Activated naive CD4-positive, alpha-beta T cell treated with Interleukin-2 at 50 U/mL for 16 hours (primary cell): ENCODE measurements at places on chromosomes 12 and 14.

DNA sequence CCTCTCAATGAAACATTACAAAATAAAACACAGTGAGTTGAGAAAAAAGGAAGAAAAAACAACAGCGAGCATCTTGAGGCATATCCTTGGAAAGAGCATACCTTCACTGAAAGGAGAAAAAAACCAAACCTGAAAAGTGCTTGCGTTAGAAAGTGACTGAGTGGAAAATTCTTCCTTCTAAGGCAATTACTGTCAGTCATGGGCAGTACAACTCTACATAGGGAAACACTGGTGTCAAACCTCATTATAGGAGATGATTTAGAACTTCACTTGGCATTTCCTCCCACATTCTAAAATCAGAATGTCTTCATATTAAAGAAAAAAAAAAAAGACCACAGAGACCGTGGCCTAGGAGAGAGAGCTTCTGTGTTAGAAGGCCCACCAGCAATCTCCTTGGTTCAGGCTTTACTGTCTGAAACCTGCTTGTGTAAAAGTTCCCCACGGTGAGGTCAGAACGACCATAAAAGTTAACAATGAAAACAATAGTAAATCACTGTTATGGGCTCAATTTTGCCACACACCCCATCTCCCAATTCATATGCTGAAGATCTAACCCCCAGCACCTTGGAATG lies 91.1 kb upstream of the CRY1 start:
- no peak for DNase-seq

GRCh38 chr14:88321692-88322503 lies 1.2 kb downstream of the KCNK10 start:
- no peak for DNase-seq

DNA sequence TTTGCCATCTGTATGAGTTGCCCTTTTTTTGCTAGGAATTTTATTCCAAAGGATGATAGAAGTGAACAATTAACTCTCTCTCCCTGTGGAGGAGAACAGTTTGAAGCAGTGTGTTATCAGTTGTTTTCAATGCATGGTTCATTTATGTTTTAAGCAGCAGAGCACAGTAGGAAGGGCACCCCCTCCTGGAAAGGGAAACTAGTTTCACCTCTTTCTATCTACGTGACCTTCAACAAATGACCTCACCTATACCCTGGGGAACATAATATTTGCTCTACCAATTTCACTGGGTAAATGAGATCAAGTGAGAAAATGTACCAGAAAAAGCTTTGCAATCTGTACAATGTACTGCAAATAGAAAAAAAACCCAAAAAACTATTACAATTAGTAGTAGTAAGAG lies 5.4 kb upstream of the DCP1B start:
- no peak for DNase-seq

DNA sequence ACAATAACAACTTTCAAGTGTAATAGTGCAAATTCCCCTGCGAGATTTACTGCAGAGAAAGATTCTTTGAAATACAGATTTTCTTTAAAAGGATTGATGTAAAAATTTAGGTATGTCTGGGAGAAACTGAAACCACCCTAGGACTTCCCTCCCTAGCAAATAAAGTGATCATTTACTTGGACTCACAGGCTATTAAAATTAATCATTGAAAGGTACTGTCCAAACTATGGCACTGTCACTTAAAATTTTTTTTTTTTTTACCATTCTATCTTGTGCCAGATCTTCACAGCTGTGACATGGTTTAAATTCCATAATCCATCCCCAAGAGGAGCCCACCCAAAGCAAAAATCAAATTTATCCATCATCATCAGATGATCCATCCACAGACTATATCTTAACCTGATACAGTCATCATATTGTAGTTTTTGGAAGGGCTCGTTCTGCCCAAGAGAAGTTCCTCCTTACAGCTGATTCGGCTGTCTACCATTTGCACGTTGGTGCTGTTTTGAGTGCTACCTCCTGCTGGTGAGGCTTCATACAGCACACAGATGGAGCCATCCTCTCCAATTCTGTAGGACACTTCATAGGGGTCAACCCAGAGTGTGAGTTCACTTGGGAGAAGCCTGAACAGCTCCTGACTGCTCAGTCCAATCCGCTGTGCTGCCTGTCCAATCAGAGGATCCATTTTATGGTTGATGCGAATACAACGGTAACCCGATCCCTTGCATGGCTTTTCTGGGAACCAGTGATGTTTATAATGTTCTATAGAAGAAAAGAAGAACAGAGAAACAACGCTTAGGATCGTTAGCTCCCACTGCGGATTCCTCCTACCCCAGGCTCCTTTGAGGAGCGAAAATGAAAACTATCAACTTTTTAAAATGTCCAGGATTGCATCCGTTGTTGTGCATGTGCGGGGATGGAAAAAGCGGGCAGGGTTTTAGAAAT lies 1.7 kb downstream of the BTG1 start:
- DNase-seq = peak; percentile 73

- DNase-seq = no peak
These were observed 24.6 kb downstream of the DIP2B start for GRCh38 chr12:50529345-50529744.

DNA sequence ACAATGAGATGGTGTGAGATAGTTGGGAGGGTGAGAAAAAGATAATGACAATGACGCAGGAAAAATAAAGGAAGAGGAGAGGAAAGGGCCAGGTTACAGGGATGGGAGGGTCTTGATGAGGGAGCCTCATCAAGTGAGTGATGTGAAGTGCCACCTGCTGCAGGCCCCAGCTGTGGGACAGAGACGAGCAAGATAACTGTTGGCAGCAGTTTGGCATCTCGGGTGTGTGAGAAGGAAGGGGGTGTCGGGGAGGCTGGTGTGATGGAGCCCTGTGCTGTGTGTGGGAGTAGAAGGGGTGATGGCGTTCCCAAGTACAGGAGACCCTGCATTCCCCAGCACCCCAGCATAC lies 11.4 kb upstream of the TAC3 start:
- peak; percentile 13 for DNase-seq

GRCh38 chr12:93514853-93515252 lies 47.5 kb downstream of the MRPL42 start:
- DNase-seq = no peak

- no peak for DNase-seq
These were observed 74.6 kb upstream of the PARP11 start for GRCh38 chr12:3947781-3948180.

DNA sequence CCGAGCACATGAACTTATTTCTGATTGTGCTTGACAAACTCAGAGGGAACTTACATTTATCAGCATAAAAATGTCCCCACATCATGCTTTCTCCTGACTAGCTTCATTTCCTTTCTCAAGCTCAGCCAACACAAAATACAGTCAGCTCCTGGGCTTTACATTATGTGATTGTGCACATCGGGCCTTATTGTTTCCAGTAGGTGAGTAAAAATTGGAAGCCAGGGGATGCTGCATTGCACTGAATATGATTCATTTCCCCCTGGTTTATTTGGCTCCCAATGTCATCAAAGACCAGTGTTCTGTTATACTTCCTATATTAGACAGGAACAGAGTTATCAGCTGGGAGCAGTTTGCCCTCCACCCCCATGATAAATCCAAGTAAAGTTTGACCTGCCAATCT lies 521.8 kb downstream of the RMST start:
- DNase-seq = no peak

- DNase-seq = no peak
These were observed 189.8 kb upstream of the PRICKLE1 start for GRCh38 chr12:42779186-42779859.

GRCh38 chr12:19764408-19764807 lies 325.1 kb downstream of the AEBP2 start:
- no peak for DNase-seq

DNA sequence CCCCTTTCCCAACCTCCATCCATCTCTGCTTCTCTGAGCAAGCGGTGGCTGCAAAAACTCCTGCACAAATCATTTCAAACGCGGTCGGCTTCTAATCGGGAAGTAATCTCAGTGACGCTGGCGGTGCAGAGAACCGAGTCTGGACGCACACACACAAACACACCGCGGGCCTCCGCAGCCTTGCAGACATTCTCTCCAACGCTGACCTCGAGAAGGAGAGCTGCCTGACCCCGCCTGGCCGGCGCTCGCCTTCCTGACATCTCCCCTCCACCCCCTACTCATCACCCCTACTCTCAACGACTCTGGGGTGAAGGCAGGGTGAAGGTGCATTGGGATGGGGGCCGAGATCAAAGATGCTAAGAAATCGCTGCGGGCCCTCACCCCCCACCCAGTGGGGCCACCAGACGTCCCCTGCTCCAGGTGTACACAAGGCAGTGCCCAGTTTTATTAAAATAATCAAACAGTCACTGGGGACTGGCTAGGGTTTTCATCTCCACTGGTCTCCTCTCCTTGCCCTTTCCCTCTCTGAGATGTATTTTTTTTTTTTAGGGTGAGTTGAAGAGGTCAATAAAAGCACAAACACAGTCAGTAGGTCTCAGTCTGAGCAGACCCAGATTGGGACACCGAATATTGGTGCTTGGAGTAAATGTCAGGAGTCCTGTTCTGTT lies 506 bp upstream of the TBX5 start:
- no peak for DNase-seq

- DNase-seq = peak; percentile 84
These were observed at the start of gene ARL1 for GRCh38 chr12:101407436-101408345. ARL1 (minus strand) TSS chr12:101407772; CDS start chr12:101407645, 127 bp downstream.

DNA sequence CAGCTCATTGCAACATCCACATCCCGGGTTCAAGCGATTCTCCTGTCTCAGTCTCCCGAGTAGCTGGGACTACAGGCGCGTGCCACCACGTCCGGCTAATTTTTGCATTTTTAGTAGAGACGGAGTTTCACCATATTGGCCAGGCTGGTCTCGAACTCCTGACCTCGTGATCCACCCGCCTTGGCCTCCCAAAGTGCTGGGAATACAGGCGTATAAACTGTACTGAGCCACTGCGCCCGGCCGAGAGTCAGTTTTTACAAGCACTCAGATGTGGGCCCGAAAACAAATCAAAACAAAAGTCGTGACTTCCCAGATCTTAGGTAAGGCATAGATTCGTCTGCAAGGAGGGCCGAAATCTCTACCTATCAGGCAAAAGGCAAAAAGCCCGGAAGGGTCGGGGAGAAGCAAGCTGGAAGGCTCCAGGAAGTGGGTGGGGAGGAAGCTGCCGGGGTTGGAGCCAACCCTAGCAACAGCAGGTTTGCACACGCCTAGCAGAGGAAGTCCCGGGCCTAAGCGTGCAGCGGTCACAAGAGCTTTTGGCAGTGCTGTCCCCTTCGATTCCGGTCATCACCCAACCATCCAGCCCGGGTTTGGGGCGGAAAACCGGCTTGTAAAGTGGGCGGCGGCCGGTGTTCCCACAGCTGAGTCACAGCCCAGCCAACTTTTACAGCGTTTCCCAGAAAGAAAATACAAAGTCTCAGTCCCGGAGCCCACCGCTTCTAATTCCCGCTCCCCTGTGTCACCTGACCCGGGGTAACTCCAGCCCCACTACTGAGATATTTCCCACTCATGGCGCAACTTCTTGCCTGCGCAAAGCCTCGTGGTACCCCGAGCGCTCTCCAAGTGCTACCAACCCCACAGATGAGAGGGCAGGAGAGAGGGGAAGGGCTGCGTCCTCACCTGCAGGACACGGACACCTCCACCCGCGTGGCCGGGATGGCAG lies 583 bp downstream of the CPNE8 start:
- DNase-seq = peak; percentile 46

DNA sequence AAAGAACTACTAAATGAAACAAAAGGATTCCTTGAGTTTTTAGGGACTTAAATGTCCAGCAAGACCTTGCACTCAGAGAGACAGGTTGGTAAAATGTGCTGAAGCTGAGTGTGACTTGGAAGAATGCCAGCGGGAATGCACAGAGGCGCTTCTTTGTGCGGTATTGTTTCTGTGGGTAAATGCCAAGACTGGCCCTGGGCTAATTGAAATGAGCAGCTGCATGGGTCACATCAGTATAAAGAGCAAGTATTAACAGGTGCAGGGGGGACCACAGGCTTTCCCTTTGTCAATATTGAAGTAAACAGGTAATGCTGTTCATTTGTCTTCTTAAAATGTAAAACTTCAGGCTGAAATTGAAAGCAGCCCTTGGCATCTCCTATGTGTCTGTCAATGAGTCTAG lies 74.3 kb downstream of the LMO3 start:
- no peak for DNase-seq

DNA sequence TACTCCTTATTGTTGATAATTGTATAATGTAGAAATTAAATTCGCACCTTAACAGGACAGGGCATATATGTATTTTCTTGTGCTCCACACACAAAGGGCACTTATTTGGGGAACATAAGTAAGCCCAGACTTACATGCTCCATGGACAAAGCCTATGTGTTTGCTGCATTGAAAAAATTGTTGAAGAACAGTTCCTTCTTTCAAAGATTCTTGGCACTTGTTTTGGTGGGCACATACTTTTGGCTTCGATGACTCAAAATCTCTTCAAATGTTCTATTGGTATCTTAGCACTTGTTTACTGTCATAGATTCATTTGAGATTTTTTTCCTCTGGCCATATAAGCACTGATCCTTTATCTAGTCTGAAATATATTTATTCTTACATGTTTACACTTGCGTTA lies 1.4 kb upstream of the MAP4K5 start:
- no peak for DNase-seq

DNA sequence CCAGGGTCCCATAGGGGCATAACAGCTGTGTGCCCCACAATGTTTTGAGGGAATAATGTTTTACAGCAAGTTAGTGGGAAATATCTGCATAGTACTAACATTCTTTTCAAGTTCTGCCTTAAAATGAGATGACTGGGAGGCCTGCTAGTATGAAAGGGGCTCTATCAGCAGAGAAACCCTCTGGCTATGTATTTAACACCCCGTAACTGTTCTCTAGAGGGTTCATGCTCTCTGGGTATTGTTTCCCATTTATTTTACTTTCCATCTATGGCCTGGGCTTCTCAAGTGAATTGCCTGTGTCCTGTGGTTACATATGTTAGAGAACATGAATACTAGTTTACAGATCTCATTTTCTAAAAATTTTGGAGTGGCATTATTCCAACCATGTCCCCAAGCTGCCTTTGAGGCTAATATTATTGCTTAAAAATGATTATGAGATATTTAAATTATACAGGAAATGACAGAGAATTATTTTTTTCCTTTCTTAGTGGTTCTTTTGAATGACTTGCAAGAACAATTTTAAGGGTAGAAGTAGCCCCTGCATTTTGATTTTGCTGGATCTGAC lies 37.5 kb downstream of the GNG2 start:
- DNase-seq = no peak

DNA sequence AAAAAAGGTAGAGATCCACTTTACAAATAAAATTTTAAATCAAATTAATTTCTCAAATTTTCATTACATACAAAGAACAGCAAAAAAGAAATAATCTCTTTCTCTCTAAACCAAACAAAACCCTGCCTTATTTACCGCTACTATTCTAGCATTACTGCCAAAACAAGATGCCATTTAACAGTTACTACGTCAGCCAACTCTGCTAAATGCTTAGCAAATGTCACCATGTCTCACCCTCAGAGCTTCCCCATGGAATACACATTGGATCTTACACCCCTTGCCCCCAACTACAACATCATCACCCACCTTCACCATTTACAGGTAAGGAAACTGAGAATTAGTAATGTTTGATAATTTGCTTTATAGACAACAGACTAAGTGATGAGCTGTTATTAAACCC lies 23.0 kb upstream of the NR2C1 start:
- no peak for DNase-seq

DNA sequence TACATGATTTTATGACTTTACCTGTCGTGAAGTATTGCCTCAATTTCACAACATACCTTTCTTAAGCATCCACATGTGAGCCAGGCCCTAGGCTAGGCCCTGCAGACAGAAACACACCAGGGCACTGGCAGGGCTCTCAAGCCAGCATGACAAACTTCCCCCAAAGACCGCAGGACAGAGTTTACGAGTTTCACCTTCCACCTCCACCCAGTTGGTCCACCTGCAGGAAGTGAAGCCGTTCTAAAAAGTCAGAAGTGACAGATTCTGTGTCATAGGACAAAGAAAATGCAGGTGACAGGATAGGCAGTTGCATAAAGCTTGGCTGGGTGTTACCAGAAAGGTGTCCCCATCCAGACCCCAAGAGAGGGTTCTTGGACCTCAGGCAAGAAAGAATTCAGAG lies 382.3 kb downstream of the PCNX1 start:
- DNase-seq = peak; percentile 8
